Activated CD8-positive, alpha-beta memory T cell treated with anti-CD3 and anti-CD28 coated beads for 1 hour (primary cell): ENCODE measurements at places on chromosomes 6 and 20.
A peak's percentile ranks its signal among the peaks of the same experiment; 100 is the strongest.

- DNase-seq = no peak
Measured at GRCh38 chr6:136491251-136491650, 59.0 kb downstream of the MAP7 start.

DNA sequence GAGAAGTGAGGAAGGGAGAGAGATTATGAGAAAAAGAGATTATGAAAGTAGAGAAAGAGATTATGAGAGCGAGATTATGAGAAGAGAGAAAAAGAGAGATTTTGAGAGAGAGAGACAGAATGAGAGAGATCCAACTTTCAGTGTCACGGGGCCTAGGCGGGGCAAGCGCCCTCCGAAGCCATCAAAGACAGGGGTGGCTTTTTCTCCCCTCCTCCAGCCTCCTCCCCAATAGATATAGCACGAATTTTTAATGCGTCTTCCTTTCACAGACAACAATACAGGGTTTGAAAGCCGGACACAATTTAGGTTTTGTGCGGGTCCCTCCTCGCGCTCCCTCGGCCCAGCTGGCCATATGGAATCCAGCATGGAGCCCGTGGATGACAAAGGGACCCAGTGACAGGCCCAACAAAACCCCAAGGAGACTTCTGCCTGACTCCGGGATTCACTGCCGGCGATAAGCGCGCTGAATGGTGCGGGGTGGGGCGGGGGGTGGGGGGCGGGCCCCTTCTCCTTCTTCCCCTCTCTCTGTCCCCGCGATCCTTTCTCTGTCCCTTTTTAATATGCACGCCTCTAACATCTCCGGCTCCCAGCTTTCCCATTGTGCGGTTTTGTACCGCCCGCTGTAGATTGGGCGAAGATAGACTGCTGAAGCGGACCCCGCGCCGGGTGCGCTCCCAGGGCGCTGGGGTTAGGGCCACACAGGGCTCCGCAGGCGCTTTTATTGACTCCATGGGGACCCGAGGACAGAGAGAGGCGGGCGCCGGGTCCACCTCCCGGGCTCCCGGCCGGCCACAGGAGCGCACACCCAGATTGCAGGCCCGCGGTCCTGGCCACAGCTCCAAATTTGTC lies 5.4 kb downstream of the NKX2-2 start:
- DNase-seq = no peak

- DNase-seq = no peak
Measured at GRCh38 chr6:161487217-161487531, 213.3 kb upstream of the AGPAT4 start.

DNA sequence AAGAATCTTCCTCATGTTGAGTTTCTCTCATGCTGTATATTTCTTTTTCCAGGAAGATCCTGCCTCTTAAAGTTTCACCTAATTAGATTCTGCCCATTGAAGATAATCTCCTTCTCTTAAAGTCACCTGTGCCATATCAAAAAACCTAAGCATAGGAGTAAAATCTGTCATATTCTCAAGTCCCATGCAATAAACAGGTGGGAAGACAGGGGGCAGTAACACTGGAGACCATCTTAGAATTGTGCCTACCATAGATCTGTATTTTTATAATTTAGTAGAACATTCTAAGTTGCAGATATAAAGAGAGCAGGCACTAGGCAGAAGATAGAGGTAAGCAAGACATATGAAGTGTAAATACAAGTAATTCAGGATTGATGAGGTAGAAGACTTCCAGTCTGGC lies 763.5 kb upstream of the MANEA start:
- no peak for DNase-seq

DNA sequence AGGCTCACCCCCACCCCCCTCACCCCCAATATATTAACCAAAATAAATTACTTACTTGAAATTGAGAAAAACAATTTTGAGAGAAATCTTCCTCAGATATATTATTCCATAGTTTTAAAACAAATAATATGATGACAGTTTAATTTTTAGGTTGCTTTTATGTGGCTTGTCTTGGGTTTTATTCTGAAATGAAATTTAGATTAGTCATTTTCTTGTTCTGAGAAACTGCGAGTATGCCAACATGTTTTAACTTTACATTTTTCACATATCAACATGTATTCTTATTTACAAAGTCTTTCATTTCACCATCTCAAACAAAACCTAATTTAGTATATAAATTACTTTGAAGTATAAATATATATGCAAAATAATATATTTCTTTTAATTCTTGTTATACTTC lies 11.1 kb downstream of the REV3L start:
- no peak for DNase-seq

DNA sequence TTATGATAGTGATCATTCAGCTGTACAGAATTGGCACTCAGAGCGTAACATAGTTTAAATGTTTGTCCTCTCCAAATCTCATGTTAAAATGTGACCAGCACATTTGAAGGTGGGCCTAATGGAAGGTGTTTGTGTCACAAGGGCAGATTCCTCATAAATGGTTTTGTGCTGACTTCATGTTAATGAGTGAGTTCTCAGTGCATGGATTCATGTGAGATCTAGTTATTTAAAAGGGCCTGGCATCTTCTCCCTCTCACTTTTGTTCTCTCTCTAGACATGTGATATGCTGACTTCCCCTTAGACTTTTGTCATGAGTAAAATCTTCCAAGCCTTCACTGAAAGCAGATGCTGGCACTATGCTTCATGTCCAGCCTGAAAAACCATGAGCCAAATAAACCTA lies 452.4 kb upstream of the PTCHD4 start:
- no peak for DNase-seq

- DNase-seq = no peak
Measured at GRCh38 chr6:52013035-52013434, 74.4 kb downstream of the PKHD1 start.

GRCh38 chr6:106685833-106686232 lies 56.5 kb downstream of the QRSL1 start:
- DNase-seq = no peak

DNA sequence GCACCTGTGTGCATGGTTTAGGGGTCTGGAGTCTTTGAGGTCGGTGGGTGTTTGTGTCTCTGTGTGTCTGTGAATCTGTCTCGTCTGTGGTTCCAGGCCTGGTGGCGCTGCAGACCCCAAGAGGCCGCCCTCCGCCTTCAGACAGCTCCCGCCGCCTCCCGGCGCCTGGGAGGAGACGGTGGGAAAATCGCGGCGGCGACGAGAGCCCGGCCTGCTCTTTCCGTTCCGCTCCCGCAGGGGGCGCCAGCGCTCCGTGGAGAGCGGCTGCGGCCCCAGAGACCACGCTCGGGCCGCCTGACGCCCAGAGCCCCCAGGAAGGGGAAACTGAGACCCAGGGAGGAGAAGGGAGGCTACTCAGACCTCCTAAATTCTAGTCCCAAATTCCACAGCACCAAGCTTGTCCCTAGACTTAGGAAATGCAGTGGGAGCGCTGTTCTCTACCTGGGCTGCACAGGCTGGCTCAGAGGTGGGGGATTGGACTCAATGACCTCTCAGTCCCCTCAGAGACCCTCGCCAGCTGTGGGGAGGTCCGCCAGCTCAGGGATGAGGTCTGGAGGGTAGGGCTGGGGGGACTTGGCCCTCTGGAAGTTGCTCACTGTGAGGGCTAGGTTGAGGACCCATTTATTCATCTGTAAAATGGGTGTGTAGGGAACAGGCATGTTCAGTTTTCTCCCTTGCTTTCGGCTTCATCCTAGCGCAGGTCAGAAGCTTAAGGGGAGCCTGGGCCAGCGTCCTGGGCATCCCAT lies 36.9 kb upstream of the BLCAP start:
- peak; percentile 3 for DNase-seq

GRCh38 chr20:62297449-62298227 lies 5.2 kb upstream of the ADRM1 start:
- DNase-seq = no peak

DNA sequence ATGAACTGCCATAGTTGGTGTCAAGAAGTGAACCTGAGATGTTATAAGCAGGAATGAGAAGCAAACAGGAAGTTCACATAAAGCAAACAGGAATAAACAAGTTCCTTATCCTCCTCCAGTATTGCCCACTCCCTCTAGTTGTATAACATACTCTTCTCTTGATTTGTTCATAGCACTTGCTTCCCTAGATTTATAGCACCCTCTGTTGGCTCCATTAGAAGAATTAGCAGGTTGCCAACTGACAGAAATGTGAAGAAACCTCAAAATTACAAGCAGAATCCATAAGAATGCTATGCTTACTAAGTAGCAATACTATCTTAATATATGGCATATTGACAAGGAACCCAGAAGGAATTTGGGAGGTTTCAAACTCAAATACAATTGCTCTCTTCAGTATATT lies 195.4 kb downstream of the TBX18 start:
- DNase-seq = no peak

DNA sequence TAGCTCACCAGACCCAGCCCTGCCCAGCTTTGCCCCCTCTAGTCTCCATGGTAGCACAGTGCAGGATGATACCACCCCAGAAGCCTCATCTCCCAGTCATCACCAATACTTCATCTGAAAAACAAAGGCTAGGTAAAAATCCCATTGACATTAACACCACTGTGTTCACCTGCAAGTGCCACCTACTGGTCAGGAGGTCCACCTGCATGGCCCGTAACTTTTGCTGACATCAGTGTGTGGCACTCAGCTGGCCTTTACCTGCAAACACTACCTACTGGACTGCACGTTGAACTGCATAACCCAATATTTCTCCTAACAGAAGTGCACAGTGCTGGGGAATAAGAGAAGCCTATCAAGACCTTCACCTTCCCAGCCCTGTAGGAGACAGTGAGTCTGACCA lies 234.7 kb upstream of the ADGRB3 start:
- no peak for DNase-seq

- no peak for DNase-seq
Measured at GRCh38 chr6:9240861-9241260, 805.5 kb upstream of the SLC35B3 start.

DNA sequence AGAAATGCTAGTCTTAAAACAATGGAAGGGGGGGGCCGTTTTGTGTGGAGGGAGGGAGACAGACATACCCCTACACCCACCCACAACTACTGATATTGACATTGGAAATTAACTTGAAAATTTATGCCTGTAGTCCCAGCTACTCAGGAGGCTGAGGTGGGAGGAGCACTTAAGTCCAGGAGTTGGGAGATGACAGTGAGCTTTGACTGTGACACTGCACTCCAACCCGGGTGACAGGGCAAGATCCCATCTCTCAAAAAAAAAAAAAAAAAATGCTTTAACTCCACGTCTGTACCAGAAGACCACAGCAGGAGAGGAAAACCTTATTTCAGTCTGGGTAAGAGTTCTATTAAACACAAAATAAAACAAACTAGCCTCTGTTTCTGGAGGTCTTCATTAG lies 2.2 kb downstream of the TBC1D20 start:
- DNase-seq = no peak

GRCh38 chr6:9504191-9504590 lies 910.7 kb downstream of the TFAP2A start:
- no peak for DNase-seq

DNA sequence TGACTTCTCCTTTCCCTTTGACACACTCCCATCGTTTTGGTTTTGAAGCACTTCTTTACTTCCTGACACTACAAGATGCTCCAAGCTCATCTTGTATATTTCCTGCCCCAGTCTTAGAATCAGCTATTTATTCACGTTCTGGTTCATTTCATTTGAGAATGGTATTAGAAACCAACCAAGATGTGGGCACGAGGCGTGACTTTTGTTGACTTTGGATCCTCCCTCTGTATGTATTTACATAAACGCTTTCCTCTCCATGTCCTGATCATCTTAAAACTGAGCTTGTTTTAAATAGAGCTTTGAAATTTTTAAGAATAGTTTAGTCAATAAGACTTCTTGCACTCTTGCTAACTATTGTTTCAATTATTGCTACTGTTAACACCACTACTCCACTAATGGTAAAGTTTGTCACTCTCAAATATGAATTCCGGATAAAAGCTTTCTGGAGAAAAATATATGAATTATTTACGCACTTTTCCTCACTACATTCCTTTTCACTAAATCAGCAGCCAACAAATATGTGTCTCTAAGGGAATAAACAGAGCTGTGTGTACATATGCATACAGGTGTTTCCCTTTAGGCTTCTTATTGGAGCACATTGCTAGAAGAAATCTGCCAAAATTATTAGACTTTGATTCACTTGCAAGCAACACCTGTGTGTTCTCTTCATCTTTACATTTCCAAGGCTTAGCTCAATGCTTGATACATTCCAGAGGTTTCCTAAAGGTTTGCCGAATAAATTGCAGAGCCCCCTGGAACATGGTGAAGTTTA lies 77.3 kb upstream of the TMEM244 start:
- no peak for DNase-seq

GRCh38 chr6:139370283-139370998 lies 4.0 kb downstream of the CITED2 start:
- DNase-seq = no peak

DNA sequence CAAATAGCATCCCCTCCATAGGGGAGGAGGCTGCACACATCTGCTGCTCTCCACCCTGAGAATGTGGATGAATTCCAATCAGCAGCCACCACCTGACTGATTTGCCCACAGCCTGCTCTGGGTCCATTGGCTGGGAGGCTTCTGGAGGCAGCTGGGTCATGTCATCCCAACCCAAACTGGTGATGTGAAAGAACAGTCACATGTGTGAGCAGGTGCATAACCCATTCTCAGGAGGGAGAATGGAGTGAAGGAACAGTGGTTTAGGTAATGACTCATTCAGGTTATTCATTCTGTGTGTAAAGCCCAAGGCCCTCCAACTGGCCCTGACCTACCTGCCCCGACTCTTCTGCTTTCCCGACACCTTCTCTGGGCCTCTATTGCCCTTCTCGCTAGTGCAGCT lies 90.9 kb upstream of the GCM1 start:
- no peak for DNase-seq
